Activated CD4-positive, alpha-beta T cell treated with anti-CD3 and anti-CD28 coated beads, Interleukin-2, amount 50 U/mL, for 4 hours (primary cell): ENCODE measurements at places on chromosomes 13 and 19.
A peak's percentile ranks its signal among the peaks of the same experiment; 100 is the strongest.

GRCh38 chr13:34793301-34793700 lies 148.8 kb upstream of the NBEA start:
- no peak for DNase-seq

- DNase-seq: no peak
Observed at GRCh38 chr13:99916366-99917103, 55.0 kb downstream of the ZIC5 start.

- DNase-seq: no peak
Observed at GRCh38 chr19:14514215-14514863, 3.9 kb downstream of the DNAJB1 start.

DNA sequence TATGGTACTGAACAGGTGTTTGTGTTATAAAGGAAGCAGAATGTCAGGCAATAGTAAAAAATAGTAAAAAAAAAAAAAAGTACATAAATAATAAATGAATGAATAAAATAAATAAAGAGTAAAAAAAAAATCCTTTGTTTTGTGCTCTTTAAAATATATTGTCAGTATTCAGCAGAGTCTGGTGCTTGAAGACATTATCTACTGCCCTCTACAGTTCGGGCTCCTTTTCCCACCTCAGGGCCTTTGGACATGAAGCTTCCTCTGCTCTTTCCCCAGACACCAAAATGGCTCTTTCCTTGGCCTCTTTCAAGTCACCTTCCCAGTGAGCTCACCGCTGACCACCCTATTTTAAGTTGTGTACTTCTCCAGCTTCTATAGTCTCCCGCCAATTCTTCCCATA lies 137.5 kb downstream of the TNFRSF19 start:
- no peak for DNase-seq

GRCh38 chr19:4732680-4733114 lies 9.1 kb upstream of the DPP9 start:
- peak; percentile 49 for DNase-seq

DNA sequence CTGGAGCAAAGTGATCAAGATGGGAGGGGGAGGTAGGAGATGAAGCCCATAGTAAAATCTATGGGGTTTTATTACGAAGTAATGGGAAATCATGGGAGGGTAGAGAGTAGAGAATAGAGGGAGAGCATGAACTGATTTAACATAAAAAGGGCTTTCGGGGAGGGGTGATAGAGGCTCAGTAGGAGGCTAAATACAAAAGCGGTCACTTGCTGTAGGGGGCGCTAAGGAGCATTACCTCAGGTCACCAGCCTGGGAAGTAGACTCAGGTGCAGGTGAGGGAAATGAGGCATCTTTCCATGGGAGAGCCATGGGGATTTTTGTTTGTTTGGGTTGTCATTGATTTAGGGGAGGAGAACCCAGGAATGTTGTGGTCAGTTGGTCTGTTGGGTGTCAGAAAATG lies 14.1 kb downstream of the KRTDAP start:
- no peak for DNase-seq

DNA sequence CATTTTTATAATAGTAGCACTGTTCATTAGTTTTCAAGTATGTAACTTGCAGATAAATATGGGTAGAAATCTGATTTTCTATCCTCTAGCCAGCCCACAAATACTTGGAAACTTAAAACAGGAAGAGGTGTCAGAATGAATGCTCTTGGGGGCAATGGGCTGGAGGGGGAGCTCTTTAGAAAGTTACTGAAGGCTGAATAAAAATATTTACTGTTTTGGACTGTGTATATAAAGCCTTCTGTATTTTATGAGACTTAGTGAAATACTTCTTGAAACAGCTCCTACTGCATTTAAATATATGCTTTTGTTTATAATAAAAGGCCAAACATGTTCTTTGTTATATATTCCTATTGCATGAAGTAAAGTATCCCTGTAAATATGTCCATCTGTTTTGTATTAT lies 138.8 kb downstream of the RGCC start:
- DNase-seq: no peak

DNA sequence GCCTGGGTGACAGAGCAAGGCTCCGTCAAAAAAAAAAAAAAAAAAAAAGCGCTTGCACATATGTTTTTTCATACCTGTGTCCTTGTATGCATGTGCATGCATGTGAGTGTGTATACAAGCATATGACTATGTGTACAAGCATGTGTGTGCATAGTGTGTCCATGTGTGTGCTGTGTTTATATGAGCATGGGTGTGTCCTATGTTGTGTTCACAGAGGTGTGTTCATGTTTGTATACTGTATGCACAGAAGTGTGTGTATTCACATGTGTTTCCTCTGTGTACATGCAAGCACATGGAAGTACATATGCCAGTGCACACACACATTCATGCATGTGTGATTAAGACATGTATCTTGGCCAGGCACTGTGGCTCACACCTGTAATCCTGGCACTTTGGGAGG lies 17.1 kb downstream of the MYO9B start:
- DNase-seq: no peak

- DNase-seq: peak; percentile 43
Observed at GRCh38 chr19:16266586-16266942, 58.1 kb upstream of the KLF2 start.
